ENCODE measurements at places on chromosomes 3 and 15.

GRCh38 chr3:37477275-37477674 is 302.9 kb upstream of the LRRFIP2 start:
- DNase-seq = no peak

- no peak for DNase-seq
Observed at GRCh38 chr3:23159929-23160328, 43.2 kb upstream of the UBE2E2 start.

GRCh38 chr3:182592747-182593146 is 200.6 kb upstream of the ATP11B start:
- DNase-seq = no peak

DNA sequence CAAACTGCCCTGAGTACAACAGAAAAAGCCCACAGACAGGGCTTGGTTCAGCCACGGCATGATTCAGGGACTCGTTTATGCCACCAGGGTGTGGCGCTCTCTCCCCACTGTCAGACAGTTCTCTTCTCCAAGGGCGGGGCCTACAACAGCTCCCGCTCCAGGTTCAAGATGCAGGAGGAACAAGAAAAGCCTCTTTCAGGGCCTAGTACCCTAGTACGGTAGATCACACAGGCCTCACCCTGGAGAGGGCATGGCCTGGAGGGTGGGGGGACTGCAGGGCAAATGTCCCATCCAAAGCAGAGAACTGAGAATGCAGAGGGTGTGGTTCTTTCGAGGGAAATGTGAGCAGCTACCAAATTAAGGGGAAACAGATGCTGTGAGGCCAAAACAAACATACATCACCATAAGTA is 12.0 kb downstream of the MESD start:
- no peak for DNase-seq

GRCh38 chr3:13377021-13377420 is 43.1 kb downstream of the NUP210 start:
- DNase-seq = no peak

- no peak for DNase-seq
Observed at GRCh38 chr15:88913017-88913849, at the start of gene MFGE8. TSS of gene MFGE8 (minus strand) at chr15:88913379. CDS start at chr15:88913319, 60 bp downstream.

DNA sequence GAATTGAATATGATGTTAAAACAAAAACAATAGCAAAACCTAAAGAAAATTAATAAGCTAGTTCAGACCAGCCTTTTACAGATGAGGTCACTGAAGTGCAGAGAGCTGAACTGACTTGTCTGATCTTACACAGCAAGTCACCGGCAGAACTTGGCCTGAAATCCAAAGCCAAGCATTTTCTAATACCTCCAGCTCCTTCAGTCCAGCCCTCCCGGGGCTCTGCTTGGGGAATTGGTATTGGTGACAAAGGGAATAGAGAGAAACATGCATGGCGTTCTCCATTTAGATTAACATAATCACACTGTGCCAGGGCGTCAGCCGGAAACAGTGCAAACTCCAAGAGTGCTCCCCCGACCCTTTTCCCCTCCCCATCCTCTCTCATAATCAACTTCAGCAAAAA is 14.1 kb upstream of the ZSCAN2 start:
- no peak for DNase-seq

DNA sequence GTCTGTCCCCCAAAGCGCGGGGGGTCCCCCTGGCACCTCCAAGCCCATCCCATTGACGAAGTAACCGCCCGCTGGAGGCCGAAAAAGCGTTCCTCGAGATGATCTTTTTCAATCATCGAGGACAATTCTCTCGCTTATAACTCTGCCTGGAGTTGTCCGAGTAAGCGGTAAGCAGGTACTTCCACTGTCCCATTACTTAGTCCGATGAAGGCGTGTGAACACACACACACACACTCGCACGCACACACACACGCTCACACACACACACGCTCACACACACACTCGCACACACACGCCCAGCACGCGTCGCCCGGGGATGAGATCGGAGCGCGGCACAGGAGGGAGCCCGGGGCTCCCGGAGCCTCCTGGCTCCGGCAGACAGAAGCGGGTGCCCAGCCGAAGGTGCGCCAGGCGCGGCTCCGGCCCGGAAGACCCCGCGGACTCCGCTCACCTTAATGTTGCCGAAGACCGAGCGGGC is 430 bp downstream of the SLCO2A1 start:
- DNase-seq = no peak

- DNase-seq = no peak
Observed at GRCh38 chr3:61793521-61793920, 232.2 kb downstream of the PTPRG start.

GRCh38 chr15:95584088-95584487 is 746.4 kb upstream of the NR2F2 start:
- no peak for DNase-seq

GRCh38 chr15:39154776-39155175 is 426.1 kb upstream of the THBS1 start:
- DNase-seq = no peak

DNA sequence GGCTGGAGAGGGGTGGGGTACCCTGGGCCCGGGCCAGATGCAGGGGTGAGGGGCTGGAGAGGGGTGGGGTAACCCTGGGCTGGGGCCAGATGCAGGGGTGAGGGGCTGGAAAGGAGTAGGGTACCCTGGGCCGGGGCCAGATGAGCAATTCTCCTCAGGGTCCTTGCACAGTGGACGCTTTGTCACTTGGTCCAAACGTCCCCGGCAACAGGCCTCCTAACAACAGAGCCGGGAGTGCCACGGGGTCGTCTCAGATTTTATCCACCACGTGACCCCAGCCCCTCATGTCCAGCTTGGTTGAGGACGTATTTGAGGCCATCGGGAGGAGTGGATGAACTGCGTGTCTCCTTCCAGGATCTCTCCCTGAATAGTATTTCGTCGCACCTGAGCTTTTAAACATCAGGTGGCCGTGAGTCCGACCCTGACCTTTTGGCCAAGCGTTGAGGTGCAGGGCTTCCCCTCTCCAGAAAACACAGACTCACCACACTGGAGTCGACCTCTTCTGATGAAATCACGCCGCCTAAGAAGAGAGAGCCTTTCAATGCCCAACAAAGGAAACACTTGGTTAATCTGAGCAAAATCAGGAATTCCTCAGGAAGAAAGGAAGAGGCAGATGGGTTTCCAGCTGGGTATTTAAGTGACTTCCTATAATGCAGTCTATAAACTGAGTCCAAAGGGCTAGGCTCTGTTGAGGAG is 12.8 kb upstream of the LRRC15 start:
- DNase-seq = no peak

DNA sequence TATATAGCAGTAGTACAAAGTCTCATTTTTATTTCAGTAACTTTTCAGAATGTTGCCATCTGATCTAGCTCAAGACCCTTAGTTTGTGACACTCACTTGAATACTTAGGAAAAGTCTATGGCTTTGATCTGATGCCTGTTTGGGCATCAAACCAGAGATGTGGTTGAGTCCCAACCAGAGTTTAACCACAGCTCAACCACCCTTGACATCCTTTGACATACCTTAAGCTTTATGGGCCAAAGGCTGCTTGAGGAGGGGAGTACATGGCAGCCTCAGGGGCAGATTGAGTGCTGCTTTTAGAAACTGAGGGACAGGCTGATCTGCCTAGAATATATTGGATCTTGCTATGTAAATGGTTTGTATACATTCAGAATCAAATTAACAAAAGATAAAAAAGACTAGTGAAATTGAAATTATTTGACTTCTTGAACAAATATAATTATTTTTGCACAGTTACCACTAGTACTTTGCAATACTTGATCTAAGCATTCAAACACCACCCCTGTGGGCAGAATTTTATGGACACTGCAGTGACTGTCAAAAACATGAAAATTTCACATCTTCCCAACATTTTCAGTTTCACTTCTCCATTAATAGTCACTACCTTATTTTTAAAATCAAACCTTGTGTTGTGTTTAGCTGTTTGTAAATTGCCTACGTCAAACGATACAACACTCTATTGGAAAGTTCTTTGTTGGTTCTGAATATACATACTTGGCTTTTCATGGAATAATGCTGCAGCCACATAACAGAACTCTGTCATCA is 199.8 kb downstream of the UBE2E2 start:
- no peak for DNase-seq

DNA sequence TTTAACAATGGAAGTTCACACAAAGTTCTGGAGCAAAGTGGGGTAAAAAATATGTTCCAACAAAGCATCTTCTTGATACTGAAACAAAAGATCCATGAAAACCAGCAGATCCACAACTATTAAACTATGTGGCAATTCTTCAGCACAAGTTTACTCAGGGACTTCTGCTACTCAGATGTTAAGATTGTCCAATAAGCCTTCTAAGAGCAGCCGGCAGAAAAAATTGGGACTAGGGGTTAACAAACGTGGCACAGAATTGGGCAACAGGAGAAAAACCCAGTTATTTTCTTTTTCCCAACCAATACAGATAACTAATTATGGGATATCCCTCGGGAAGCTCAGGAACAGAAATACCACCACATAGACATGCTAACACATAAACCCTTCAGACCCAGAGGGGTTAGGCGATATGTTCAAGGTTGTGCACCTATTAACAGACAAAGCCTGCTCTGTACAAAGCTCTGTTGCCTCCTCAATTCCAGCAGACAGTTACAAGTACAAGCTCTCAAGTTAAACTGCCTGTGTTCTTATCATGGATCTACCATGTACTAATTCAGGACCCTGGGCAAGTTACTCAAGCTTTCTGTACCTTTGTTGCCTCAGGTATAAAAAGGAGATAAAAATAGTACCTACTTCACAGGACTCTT is 6.8 kb downstream of the SSR3 start:
- DNase-seq = no peak

GRCh38 chr15:38687340-38687739 is 122.7 kb upstream of the RASGRP1 start:
- DNase-seq = no peak

- no peak for DNase-seq
Observed at GRCh38 chr3:196499807-196500524, 3.6 kb downstream of the RNF168 start.

DNA sequence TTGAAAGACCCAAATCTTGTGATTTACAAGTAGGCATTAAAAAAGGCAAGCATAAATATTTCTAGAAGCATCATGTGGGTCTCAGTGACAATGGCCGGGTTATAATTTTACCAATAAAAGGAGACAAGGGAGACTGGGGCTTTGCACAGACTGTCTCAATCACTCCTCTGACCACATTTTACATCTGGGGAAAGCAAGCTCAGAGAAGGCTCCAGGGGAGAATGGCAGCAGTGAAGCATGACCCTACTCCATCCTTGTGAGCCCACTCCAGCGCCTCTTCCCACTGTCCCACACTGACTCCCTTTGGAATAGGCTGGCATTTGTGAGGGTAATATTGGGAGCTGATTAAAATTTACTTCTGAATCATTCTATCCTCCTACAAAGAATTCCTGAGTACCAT is 61.8 kb downstream of the SATB1 start:
- DNase-seq = no peak

- DNase-seq = no peak
Observed at GRCh38 chr15:63899193-63899592, 65.4 kb upstream of the HERC1 start.

DNA sequence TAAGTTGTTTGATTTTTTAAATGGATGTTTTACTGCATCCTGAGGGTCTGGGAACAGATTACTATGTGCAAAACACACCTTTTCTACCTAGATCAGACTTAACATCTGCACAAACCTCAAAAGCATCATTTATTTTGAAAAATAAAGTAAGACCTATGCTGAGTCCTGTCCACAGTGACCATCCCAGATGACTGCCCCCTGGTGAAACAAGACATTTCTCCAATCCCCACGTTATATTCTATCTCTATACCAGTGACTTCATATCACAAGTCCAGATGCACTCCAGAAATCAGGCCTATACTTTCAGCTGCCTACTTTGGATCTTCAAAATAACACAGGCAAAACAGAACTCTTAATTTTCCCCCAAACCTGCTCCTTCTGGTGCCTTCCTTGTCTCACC is 143.2 kb downstream of the P2RY1 start:
- no peak for DNase-seq

GRCh38 chr15:92821491-92822116 is 78.5 kb upstream of the CHD2 start:
- DNase-seq = no peak

- DNase-seq = no peak
Observed at GRCh38 chr3:126019683-126020082, 50.7 kb downstream of the ROPN1B start.

DNA sequence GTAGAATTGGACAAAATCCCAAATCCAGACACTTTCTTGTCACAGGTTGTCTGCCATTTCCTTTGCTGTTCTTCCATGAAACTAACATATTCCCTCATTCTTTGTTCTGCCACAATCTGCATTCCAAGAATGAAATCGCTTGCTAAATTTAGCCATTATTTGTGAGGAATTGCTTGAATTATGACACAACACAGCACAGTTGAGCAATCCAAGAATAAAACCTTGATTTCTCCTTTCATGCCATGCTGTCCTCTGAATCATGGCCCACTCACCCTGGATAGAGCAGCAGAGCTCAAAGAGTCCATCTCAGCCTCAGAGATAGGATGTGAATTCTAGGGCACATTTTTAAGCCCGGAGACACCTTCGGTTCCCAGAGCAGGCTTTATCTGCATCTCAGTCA is 35.2 kb upstream of the GREM1 start:
- no peak for DNase-seq

GRCh38 chr3:4207672-4208071 is 95.5 kb upstream of the SETMAR start:
- no peak for DNase-seq

Measured in cortex of kidney (tissue), 1 donor.